ENCODE measurements at places on chromosomes 3 and 15.

DNA sequence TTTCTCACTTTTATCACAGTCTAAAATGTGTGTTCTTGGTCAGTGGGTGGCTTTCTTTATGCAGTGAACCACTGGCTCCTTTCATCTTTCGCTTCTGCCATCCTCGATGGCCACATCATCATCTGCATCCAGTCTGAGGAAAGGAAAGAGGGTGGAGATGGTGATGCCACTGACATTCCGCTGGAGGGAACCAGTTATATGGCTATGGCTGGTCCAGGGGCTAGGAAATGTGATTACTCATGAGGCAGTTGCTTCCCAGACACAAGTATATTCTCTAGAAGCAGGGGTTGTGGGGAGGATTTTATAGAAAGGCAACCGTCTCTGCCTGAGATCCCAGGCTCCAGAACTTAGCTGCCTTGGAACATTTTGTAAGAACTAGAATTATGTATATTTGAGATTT, 246.7 kb upstream of the AZI2 start:
- DNase-seq = no peak

DNA sequence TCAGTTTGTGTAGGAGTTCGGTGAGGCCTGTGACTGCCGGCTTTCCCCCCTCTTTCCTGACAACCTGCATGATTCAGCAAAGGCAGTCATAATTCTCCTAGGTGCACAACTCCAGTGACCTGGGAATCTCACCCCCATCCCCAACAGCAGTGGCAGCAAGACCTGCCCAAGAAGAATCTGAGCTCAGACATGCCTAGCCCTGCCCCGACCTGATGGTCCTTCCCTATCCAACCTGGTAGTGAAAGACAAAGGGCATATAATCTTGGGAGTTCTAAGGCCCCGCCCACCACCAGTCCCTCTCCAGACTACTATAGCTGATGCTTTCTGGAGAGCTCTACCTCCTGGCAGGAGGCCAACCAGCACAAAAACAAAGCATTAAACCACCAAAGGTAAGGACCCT, 44.2 kb upstream of the ZBED2 start:
- no peak for DNase-seq

DNA sequence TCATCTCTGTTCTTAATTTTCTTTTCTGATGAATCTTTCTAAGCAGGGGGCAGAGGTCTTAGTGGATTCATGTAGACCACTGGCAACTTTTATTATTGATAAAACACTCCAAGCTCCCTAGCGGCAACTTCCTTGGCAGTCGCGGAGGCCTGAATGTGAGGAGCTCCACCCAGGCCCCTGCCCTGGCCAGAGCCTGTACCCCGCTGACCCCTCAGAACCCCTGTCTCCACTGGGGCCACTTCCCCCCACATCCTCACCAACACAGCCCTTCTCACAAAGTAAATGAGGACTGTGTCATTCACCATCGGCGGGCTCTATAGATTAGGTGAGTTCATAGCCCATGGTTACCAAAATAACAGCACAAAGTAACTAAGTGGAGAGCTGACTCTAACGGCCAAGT, 111.6 kb downstream of the TPRA1 start:
- DNase-seq = no peak

DNA sequence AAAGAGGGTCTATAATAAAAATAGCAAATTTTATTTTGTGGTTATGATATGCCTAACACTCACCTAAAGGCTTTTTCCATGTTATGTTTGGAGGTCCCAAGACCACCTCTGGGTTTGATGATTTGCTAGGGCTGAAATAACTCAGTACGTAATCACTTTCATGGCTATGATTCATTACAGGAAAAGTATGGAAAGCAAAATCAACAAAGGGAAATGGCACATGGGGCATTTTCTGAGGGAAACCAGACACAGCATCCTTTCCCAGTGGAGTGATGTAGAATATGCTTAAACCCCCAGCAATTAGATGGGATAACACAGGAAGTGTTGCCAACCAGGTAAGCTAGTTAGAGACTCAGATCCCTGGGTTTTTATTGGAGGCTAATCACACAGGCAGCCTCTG, 701.6 kb upstream of the CBLB start:
- DNase-seq = no peak

DNA sequence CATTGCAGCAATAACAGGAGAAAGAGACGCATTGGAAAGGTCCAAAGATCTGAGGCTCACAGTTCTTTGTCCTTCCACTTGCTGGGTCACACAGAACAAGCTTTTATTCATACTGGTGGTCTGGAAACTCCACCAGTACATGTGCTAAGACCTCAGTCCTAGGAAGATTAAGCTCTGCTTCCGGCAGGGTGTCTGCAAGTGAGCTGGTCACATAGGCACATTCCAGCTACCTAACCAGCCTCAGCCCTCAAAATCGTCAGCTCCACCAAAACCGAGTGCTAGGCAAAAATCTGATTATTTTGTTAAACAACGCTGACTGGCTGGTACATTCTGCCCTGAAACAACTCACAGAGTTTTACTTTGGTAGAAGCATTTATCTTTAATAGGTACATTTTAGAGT, 2.2 kb downstream of the ZBED2 start:
- DNase-seq = no peak

DNA sequence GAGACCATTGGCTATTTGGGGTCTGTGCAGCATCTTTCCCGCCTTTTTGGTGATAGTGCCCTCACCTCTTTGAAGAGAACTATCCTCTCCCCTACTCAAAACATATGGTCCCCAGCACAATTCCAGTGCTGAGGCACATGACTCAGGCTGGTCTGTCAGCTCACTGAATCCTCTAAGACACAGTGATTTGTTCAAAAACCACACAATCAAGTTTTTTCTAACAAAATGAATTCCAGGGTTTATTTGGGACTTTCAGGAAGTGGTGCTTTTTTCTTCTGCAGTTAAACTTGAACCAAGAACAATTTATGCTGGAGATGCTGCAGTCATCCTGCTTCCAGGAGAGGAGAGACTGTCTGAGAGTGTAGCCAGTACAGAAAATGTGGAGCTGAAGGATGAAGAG, 142.5 kb upstream of the LMCD1 start:
- no peak for DNase-seq

GRCh38 chr15:93179072-93179471, 90.1 kb upstream of the RGMA start:
- DNase-seq = no peak

GRCh38 chr15:34349769-34350168, 6.7 kb downstream of the NUTM1 start:
- no peak for DNase-seq

DNA sequence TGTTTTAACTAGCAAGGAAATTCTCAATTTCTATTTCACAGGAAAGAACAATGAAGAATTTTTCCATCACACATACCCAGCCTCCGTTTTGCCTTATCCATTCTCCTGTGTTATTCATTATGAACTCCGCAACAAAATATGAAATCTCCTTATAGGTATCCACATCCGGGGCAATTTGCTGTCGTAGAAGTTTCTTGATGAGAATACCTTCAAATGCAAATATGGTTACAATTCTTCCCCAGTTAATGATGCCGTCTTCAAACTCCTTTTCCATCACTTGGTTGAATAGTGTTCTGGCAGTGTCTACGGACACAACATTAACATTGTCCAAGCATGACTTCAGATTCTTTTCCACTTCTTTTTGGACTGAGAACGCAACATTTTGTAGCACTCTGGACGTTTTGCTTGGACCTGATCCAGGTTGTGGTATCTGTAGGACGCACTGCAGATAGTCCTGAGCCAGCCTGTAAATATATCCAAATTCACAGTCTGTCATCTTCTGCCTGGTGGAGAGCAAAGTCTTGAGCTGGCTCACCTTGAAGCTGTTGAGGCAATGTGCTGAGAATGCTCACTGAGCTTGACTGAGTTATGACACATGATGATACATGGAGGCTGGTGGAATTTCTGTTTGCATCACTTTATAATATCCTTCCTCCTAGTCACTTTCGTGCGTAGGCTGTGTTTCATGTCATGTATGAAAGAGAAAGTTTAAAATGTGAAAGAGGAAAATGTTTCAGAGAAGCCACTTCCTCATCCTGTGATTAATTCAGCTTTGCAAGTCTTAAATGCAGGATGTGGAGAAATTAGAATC, at the start of gene BCL2A1:
BCL2A1 (minus strand) TSS at position 573 of the 811 bp plus-strand sequence; CDS start at position 496, 77 bp downstream.
- no peak for DNase-seq

- no peak for DNase-seq
These were observed 197.7 kb upstream of the ROBO2 start for GRCh38 chr3:76842216-76842615.

DNA sequence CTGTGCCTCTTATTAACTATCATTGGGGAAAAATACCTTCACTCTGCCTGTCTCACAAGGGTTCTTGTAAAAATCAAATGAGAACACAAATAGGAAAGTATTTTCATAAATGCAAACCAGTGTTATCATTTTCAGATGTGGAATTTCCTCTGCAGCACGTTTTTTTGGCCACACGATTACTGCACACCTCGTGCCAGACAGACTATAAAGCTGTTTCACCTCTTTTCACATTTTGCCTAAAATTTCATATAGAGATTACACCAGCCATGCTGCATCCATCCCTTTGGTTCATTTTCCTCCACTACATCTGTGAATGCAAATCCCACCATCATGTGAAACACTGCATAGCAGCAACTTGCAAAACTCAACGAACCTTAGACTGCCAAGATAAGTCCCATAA, 1.2 kb upstream of the TMOD2 start:
- DNase-seq = no peak

DNA sequence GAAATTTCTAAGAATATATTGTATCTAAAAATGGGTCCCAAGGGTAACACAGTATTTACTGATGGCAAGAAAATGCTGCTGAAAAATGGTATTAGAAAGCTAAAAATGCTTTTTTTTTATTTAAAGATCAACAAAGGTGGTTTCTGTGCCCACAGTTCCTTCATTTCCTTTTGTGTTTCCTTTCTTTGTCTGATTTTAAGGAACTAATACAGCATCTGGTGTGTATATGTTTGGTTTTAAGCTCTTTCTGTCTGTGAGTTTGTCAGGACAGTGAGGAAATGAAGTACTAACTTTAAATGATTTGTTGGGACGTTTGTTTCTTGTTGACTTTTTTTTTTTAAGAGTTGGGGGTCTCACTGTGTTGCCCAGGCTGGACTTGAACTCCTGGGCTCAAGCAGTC, 38.2 kb downstream of the RASA2 start:
- DNase-seq = no peak

DNA sequence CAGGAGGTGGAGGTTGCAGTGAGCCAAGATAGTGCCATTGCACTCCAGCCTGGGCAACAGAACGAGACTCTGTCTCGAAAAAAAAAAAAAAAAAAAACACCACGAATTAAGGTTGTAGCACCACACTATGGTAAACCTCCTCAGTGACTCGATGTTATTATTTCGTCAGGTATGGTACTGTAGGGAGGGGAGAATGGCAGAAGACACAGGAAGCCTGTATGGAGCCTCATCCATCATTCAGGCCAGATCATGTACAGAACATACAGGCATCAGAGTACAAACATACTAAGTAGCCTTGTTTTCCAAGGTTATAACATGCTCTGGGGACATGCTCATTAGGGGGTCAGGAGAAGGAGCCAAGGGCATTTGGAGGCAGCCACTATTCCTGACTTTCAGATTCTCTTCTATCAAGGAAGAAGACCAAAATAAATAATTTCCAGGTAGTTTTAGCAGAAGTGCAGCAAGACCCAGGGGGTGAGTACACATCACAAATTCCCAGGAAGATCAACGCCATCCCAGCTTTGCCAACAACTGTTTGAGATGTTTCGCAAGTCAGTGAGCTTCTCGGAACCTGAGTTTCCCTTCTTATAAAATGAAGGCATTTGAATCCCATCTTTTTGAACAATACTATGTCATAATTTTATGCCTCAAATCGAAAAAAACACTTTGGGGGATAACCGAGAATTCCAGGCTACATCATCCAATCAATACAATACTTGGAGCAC, 79.8 kb downstream of the FOXP1 start:
- DNase-seq = no peak

- no peak for DNase-seq
These were observed 92.7 kb upstream of the PLXND1 start for GRCh38 chr3:129699199-129699598.

DNA sequence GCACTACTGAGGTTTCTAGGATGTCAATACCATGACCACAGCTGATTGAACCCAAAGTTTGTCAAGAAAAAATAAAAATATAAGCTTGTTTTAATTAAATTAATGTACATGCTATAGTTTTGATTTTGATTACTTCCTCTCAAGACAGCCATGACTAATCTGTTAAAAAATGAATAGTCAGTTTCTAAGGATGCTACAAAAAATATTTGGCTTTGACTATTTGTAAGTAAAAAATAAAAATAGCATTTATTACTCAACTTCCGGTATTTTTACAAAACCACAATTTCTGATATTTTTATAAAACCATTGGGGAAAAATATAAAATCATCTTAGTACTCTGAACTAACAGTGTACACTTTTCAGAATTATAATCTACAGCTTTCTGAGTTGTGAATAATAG, 12.1 kb upstream of the TEX9 start:
- no peak for DNase-seq

DNA sequence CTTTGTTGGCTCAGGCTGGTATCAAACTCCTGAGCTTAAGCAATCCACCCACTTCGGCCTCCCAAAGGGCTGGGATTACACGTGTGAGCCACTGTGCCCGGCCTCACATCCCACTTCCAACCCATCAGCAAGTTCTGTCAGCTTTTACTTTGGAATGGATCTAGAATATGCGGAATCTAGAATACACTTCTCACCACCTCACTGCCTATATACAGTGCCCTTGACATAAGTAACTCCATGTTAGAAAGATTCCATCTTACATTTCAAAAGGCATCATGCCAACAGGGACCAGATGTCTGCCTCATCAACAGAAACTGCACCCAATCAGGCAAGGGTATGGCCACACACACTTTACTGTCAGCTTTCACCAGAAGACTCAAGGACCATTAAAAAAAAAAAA, 9.9 kb upstream of the RBSN start:
- no peak for DNase-seq

DNA sequence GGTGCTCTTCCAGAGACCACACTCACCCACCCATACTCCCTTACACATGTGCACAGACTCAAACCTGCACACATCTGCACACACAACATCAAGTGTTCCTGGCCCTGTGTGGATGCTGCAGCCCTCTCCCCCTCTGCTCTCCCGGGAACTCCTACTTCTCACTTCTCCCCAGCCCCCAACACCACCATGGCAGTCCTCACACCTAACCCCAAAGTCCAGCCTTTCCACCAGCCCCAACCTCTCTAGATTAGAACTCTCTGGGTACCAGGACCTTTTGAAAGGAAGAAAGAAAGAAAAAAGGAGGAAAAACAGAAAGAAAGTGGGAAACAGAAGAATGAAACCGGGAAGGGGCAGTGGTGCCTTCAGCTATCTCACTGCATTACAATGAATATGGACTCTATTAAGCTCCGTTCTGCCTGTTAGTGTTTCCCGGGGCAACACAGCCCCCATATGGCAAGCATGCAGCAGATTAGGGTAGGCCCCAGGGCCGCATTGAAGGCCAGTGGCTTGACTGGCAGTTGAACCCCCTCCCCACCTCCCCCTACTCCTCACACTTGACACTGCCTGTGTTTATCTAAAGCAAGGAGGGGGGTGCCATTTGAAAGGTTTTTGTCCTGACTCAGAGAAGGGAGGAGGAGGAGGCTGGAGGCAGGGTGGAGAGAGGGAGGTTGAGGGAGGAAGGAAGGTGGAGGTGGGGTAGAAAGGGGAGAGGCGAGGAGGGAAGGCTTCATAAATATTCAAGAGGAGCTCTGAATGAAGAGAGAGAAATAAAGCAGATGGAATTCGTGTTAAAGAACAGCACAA, 30.1 kb downstream of the BOC start:
- no peak for DNase-seq

Measured in NCI-H510A (cell line).